ENCODE measurements at places on chromosomes 2 and 18.
A peak's percentile ranks its signal among the peaks of the same experiment; 100 is the strongest.

DNA sequence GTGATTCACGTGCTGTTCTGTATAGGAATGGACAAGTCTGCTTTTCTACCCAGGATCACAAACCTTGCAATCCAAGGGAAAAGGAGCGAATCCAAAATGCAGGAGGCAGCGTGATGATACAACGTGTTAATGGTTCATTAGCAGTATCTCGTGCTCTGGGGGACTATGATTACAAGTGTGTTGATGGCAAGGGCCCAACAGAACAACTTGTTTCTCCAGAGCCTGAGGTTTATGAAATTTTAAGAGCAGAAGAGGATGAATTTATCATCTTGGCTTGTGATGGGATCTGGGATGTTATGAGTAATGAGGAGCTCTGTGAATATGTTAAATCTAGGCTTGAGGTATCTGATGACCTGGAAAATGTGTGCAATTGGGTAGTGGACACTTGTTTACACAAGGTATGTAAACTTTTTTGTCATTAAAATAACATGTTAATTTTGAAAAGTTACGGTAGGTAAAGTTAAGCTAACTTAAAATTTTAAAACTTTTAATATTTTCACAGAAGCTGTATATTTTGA lies 33.0 kb downstream of the PPM1B start:
- no peak for DNase-seq

DNA sequence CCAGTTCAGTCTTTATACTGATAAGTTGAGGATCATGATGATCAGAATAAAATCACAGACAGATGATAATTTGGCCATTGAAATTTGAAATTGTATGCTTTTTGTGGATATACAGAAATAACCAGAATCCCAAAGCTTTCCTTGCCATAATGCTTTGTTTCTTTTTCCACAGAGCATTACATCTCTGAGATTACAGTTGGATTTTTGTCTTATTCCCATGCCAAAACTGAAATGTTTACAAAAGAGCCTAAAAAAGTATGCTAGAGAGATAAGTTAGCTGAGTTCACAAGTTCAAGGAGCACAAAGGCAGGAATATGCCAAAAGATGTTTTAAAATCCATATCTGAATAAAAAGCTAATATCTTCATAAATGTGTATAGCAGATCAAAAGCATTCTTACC lies 321.3 kb downstream of the PID1 start:
- DNase-seq, result no peak

- DNase-seq, result peak; percentile 76
Observed at GRCh38 chr2:229342376-229342775, 71.3 kb upstream of the PID1 start.

DNA sequence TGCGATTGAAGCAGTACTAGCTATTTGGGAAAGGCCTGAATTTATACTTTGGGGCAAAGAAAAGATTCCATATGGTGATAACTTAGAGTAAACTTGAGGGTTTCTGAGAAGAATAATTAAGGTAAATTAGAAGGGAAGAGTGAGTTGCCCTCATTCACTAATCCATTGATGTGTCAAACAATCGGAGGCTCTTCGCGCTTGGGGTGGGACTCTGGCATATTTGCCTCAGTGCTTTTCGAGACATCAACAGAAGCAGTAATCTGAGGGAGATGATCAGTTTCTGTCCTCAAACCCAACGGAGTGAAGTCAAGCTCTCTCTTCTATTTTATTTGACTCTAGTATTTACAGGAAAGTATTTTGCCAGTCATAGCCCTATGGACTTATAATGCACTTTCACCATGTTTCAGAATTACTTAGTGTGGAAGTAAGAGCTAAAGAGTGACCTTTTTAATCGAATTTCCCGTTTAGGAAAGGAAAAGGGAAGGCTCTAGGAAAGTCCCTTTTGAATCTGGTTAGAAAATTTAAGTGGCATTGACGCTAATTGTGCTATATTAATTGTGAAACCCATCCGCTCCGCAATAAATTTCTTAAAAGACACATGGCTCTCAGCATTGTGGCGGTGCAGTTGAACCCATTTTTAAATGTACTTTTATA lies 1.3 kb downstream of the RAB10 start:
- no peak for DNase-seq

GRCh38 chr2:227370791-227371312 lies 8.3 kb downstream of the TM4SF20 start:
- peak; percentile 74 for DNase-seq

DNA sequence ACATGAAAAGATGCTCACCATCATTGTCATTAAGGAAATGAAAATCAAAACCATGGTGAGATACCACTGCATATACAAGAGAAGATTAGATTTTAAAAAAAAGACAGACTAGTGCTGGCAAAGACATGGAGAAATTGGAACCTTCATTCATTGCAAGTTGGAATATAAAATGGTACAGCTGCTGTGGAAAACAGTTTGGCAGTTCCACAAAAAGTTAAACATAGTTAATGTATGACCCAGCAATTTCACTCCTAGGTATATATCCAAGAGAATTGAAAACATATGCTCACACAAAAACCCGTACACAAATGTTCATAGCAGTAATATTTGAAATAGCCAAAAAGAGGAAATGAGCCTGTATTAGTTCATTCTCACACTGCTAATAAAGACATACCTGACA lies 33.7 kb upstream of the MBOAT2 start:
- no peak for DNase-seq

DNA sequence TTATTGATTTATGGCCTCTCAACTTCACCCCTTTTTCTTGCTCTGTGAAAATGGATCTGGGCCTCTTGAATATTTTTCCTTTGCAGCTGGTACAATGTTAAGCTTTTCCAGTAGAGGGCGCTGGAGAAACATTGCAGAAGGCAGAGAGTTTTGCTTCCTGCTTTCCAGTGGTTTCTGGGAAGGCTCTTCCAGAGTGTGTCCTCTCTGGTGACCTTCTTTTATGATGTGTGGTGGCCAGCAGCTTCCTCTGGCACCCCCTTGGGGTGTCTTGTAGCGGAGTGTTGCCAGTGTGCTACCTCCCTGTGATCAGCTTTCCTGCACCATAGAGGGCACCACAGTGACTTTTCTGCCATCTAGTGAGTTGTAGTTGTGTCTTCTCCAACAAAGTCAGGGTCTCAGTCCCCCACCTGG lies 25.4 kb upstream of the MGAT5 start:
- DNase-seq, result no peak

DNA sequence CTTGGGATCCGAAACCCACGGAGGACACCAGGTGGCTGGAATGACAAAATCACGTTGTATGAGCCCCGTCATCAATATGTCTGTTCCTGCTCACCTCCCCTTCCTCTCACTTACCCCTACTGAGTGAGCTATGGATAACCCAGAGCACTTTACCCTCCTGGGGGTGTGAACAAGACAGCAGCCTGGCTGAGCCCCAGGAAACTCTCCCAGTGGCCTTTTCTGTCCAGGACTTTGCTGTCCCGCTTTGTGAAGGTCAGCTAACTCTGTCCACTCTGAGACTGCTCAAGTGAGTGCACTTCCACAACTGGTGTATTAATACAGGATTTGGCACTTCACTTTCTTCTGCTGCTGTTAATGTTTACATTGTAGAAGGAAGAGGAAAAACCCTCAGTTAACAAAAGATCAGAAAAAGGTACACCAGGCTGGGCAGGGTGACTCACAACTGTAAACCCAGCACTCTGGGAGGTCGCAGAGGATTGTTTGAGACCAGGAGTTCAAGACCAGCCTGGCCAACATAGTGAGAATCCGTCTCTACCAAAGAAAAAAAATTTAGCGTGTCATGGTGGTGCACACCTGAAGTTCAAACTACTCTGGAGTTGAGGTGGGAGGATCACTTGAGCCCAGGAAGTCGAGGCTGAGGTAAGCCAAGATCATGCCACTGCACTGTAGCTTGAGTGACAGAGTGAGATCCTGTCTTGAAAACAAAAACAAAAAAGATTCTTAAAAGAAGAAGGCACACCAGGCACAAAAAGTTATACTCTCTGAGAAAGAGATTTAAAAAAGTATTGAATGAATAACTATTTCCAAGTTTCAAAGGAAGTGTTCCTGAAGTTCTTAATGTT lies 90.3 kb downstream of the CLHC1 start:
- no peak for DNase-seq

GRCh38 chr2:119311831-119312230 lies 54.8 kb downstream of the C2orf76 start:
- no peak for DNase-seq

- peak; percentile 93 for DNase-seq
Observed at GRCh38 chr2:102065675-102066252, 74.0 kb downstream of the IL1R2 start.

GRCh38 chr18:42436222-42436765 lies 481.3 kb downstream of the PIK3C3 start:
- no peak for DNase-seq

GRCh38 chr18:26496528-26496927 lies 51.8 kb downstream of the KCTD1 start:
- no peak for DNase-seq

GRCh38 chr2:68230241-68231060 lies 21.9 kb downstream of the PPP3R1 start:
- no peak for DNase-seq

DNA sequence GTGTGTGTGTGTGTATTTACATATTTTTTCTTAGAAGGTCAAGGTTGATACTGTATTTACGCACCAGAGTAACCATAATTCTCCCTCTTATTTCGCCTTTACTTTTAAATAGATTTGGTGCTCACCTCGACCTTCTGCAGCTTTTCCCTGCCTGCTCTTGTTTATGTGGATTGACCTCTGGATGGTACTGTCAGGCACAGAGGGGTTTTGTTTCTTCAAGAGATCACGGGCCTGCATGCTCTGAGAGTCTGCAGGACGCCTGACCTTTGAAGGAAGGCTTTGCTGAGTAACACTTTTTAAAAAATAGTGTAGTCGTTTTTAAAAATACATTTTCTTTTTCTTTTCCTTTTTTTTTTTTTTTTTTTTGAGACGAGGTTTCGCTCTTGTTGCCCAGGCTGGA lies 18.1 kb upstream of the EFHD1 start:
- DNase-seq, result no peak

GRCh38 chr2:227324642-227324994 lies 433 bp upstream of the MFF start:
- no peak for DNase-seq

- DNase-seq, result no peak
Observed at GRCh38 chr18:75656563-75657247, 229.2 kb upstream of the SMIM21 start.

DNA sequence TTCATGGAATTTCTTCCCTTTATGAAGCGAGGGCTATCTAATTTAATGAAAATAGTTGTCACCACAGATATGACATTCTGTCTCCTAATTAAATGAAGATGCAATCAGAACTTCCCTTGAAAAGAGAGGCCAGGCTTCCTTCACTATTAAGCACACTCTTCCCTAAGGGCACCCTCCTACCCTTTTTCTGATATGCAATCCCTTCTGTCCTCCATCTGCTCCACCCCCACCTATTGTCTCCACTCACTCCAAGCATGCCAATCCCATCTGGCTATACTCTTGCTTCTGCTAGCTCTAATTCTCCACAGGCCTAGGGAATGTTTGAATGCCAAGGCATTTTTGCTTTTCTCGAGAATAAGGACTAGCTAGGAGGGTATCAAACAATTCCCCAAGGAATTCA lies 818.4 kb upstream of the FSHR start:
- no peak for DNase-seq

GRCh38 chr18:52730972-52731619 lies 391.1 kb downstream of the DCC start:
- no peak for DNase-seq

DNA sequence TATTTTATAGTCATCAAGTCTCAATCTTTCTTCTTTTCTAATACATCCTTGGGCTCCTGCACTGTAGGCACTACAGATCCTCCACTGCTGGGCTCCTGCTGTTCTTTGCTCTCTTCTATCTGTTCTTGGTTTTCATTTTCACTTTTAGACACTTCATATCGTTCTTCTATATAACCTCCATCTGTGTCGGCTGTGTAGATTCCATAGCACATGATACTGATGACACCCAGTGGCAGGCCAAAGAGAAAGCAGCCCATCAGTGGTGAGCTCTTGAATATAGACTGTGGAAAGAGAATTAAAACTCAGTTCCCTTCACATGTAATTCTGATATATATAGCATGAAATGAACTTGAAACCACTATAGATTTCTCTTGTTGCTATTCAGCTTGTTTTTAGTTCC lies 38.0 kb downstream of the TMX3 start:
- no peak for DNase-seq

- no peak for DNase-seq
Observed at GRCh38 chr2:172381275-172382027, 45.9 kb upstream of the ITGA6 start.

GRCh38 chr18:63199743-63200241 lies 119.8 kb downstream of the BCL2 start:
- no peak for DNase-seq

- no peak for DNase-seq
Observed at GRCh38 chr18:75545189-75545588, 117.7 kb upstream of the SMIM21 start.

- DNase-seq, result no peak
Observed at GRCh38 chr2:65313126-65313953, 85.7 kb downstream of the ACTR2 start.

- no peak for DNase-seq
Observed at GRCh38 chr2:102346381-102347130, 9.0 kb upstream of the IL18R1 start.

DNA sequence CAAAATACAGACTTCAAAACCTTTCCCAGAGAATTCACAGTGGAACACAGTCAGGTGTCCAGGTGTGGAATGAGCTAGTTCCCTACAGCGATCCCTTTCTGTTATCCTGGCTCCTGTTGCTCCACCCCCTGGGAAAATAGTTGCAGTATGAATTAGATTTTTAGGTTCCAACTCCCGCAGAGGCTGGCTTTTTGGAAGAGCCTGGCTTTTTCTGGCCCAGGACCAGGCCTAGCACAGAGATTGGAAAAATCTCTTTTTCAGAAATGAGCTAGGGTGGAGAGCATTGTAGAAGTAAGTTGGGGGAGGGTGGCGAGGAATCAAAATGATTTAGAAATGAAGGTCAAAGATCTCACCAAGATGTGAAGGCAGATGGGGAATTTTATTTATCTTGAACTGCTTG lies 27.1 kb downstream of the COL5A2 start:
- DNase-seq, result no peak

DNA sequence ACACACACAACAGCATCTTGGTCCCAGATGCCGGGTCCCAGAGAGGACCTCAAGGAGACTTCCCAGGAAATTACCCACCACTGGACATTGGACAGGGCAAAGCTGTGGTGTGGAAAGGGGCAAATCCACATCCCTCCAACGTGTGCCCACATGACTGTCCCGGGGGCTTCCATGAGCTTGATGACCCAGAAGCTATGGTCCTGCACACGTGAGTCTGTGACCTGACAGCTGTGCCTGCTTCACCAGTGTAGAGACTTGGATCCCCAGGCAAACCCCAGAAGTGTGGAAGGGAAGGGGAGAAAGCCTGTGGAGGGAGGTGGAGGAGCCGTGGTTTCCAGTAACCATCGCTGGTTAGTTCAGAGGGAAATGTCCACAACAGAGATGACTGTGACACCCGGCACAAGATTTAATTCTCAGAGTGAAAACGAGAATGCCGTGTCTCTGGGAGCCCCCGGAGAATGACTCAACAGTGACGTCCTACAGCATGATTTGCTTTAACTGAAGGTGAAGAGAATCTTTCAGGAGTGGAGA lies 19.1 kb upstream of the GPR55 start:
- DNase-seq, result no peak
